Caco-2 (cell line): ENCODE measurements at places on chromosomes 5 and 9. TPM values are rescaled to one million over a fixed set of nuclear protein-coding genes. Genes with fewer than 3 reads are reported as not detected.

SLC4A9 gene
- total RNA-seq = 0.11 and 0.35 TPM in 2 replicates

CXCL14 gene
- not detected in 2 replicates for total RNA-seq

DNA sequence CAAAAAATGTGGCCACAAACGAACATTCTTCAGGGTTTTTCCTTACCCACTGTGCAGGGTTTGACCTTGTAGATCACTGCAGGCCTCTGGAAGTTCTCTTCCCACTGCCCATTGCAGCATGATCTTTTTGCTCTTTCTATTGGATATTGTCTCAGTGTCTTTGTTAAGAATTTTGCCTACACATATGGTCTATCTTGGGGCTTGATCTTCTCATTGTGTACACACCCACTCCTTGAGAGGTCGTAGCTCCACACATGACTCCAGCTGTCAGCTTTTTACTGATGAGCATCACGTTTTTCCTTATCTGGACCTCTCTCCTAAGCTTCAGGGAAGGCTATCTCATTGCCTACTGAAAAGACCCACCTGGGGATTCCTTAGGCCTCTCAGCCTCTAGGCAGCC lies 3.0 kb upstream of the GLRX start:
- no peak for DNase-seq

- DNase-seq = no peak
These were observed 131.3 kb downstream of the PDZD2 start for GRCh38 chr5:31770132-31770720.

GRCh38 chr9:116280529-116280928 lies 126.9 kb downstream of the PAPPA start:
- DNase-seq = no peak

- no peak for DNase-seq
These were observed 115.2 kb upstream of the CXCL14 start for GRCh38 chr5:135694012-135694411.

DNA sequence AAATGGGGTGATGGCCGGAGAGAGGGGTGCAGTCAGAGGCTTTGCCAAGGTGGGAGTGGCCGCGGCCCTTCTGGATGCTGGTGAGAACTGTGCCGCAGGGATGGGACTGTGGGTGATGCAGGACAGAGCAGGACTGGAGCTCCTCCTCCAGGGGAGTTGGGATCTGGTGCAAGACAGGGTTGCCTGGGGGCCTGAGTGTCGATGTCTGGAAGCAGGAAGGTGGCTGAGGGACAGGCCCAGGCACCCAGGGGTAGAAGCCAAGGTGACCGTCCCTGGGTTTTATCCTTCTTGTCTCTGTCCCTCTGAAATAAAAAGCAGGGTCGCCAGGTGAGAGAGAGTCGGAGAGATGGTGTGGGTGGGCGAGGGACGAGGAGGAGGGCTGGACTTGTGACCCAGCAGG lies 89.1 kb upstream of the IER5L start:
- DNase-seq = no peak

DNA sequence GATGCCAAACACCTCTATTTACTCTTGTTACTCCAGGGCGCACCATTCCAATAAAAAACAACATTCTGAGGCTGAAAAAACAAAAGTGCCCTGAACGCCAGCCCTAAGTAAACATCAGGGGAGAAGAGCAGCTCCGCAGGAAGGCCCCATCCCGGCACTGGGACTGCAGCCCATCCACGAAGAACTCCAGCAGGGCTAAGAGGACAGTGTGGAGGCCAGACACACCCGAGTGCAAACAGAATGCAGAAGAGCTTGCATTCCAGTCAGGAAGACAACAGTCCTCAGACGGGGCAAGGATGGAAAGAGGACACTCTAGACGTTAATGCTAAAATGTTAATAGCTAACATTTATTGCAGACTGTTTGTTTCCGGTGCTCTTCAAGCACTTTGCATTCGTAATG lies 33.0 kb downstream of the FAM240B start:
- no peak for DNase-seq
